ENCODE measurements at places on chromosomes 13 and 19.

GRCh38 chr13:33846303-33847062 lies 28.5 kb downstream of the RFC3 start:
- no peak for DNase-seq

DNA sequence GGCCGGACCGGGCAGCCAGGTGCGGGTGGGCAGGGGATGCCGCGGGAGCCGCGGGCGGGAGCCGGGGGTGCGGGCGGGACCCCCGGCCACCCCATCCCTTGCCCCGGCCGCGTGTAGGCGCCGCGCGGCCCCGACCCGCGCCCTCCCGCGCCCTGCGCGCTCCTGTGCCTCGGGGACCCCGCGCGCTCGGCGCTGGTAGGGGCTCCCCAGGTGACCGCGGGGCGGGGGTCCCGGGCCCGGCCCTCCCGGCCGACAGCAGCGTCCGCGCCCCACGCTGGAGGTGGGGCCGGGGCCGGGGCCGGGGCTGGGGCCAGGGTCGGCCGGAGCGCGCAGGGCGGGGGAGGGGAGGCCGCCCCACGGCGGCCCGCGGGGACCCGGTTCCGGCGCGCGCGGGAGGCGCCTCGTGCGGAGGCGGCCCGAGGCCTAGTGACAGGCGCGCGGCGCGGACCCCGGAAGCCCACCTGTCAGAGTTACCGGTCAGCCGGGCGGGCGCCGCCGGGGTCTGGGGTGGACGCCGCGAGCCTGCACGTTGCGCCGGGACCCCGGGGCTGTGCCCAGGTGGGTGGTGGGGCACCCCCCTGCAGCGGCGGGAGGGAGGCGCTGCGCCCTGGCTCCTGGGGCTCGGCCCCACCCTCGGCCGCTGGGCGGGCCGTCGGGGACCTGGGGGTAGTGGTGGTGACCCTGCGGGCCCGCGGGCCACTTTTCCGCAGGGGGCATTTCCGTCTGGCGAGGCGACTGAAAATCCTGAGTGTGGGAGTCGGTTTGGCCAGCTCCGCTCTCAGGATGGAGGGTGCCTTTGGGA lies 518 bp downstream of the TFDP1 start:
- DNase-seq = no peak

GRCh38 chr13:66875264-66875663 lies 354.9 kb downstream of the PCDH9 start:
- DNase-seq = no peak

DNA sequence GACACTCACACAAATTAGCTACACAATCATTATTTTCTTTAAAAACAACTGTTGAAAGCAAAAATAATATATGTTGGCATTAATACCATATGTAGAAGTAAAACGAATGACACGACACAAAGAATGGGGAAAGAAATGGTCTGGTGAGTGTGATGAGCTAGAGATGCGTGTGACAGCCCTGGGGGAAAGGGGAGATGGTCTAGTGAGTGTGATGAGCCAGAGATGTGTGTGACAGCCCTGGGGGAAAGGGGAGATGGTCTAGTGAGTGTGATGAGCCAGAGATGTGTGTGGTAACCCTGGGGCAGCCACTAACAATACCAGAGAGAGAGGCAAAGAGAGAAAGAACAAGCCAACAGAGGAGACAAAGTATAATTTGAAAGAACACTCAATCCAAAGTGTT lies 22.3 kb upstream of the LAMP1 start:
- DNase-seq = no peak
